Stimulated activated CD4-positive, alpha-beta T cell treated with anti-CD3 and anti-CD28 coated beads, Interleukin-4, amount 100 ng/mL, for 1 hour (primary cell): ENCODE measurements at places on chromosomes 5 and 9.

GRCh38 chr9:116564266-116564793 lies 122.8 kb upstream of the TRIM32 start:
- no peak for DNase-seq

- DNase-seq = no peak
Observed at GRCh38 chr9:34717996-34718614, 8.2 kb upstream of the CCL21 start.

DNA sequence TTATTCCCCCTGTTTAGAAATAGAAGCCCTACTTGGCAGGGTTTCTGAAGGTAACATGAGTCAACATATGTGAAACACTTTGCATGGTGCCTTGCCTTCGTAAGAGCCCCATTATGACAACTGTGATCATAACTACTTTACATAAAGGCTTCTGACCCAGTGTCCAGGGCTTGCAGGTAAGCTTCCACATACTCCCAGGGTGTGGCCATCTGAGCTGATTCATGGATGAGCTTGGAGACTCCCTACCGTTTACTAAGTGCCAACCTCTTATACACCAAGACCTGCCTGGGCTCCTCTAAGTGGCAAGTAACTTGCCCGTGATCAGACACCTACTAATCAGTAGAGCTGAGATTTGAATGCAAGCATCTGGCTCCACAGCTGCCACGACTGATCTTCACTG lies 62.8 kb upstream of the C5orf58 start:
- DNase-seq = no peak

- DNase-seq = no peak
Observed at GRCh38 chr9:98045234-98046179, 11.0 kb upstream of the NANS start.

- DNase-seq = no peak
Observed at GRCh38 chr9:124478354-124478753, 28.1 kb downstream of the ADGRD2 start.

GRCh38 chr5:170357955-170358444 lies 31.2 kb downstream of the KCNMB1 start:
- no peak for DNase-seq

- no peak for DNase-seq
Observed at GRCh38 chr9:136402067-136402466, 2.1 kb upstream of the SNAPC4 start.

GRCh38 chr5:133698646-133699526 lies 86.5 kb upstream of the FSTL4 start:
- DNase-seq = no peak
